ENCODE measurements at places on chromosomes 5 and 9. TPM values are rescaled to one million over a fixed set of nuclear protein-coding genes. Genes with fewer than 3 reads are reported as not detected.

The PCDHB11 gene
- 1.1 TPM for polyA plus RNA-seq

The GHR gene
- polyA plus RNA-seq, result 0.64 TPM

The TAF1L gene
- not detected for polyA plus RNA-seq

The CDHR2 gene
- polyA plus RNA-seq, result not detected

The RGS7BP gene
- not detected for polyA plus RNA-seq

Data from GM23248 (cell line).